ENCODE measurements at places on chromosomes 7 and 10.

DNA sequence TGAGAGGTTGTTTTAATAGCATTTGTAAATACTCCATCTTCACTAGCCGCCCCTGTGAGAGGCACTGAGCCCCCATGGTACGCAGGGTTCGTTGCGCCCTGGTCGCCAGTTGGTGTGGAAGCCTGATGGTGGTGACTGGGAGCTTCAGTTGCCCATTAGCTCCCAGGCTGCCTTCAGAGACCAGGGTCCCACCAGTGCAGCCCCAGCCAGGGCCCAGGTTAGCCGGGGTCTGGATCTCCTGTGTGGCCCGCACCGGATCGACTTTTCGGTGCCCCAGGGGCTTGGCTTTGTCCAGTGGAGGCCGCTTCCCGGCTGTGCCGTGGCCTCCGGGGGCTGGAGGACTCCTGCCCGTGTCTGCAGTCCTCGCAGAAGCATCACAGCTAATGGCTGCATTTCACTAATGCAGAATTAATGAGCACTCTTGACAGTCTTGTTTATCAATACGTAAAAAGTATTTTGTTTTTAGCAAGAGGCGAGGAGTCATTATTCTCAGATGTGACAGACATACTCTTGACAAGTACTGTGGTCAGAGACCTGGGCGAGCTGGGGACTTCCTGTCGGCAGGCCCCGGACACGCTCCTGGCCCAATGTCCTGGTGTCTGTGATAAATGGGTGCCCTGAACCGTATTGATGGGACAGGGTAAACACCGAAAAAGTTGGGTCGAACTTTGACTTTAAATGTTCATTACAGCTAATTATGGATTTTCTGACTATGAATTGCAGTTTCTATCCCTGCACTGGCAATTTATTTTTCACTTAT is 99.8 kb downstream of the NKX6-2 start:
- DNase-seq = no peak

GRCh38 chr7:54076616-54077015 is 465.6 kb upstream of the VSTM2A start:
- DNase-seq = no peak

GRCh38 chr7:81925530-81925929 is 155.7 kb upstream of the HGF start:
- DNase-seq = no peak

GRCh38 chr7:100974021-100974420 is 4.7 kb downstream of the MUC12 start:
- DNase-seq = no peak

DNA sequence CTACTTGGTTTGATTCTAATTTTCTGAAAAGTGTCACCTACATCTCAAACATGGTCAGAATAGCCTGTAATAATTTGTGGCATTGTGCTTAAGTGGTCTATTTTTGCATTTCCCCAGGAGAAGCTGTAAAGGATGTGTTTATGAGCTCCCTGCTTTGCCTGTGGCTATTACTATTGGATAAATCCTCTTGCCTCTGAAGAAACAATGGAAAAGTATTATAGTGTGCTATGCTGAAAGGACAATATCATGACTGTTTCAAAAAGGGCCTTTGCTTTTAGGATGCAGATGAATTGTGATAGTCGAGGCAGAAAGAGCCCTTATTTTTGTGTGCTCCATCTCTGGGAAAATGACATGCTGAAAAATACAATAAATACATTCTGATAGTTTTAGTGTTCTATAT is 94.1 kb upstream of the ARMC3 start:
- DNase-seq = no peak

Measured in activated effector memory CD4-positive, alpha-beta T cell treated with Interleukin-2 at 50 U/mL for 16 hours (primary cell).